GM04503 (cell line): ENCODE measurements at places on chromosomes 7 and 10.

DNA sequence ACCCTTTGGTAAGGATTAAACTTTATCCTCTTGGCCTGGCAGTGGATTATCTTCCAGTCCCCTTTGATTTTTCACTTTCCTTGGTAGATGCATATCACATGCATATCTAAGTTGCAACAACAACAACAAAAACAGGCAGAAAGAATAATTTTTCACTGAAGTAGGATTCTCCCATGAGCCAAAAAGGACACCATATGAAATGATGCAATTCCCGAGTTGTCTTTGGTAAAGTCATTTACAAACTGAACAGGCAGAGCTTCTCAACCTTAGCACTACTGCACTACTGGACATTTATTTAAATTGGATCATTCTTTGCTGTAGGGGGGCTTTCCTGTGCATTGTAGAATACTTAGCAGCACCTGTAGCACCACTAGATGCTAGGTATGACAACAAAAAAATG is 195.0 kb downstream of the RELN start:
- DNase-seq, result no peak

DNA sequence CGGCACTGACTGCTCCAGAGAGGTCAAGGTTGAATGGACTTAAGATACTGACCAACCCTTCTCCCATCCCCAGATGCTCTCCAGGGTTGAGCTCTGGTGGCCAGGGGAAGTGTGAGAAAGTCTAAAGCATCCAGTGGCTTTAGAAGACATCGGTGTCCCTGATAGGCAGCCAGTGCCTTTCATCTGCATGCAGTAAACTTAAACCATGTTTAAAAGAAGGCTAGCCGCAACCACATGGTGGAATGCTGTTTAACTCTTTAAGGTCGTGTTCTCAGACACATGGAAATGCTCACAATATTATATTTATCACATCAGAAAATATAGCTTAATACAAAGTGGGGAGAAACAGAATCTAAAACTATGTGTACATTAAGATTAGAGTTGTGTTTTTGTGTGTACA is 137.0 kb downstream of the CNNM2 start:
- DNase-seq, result no peak

DNA sequence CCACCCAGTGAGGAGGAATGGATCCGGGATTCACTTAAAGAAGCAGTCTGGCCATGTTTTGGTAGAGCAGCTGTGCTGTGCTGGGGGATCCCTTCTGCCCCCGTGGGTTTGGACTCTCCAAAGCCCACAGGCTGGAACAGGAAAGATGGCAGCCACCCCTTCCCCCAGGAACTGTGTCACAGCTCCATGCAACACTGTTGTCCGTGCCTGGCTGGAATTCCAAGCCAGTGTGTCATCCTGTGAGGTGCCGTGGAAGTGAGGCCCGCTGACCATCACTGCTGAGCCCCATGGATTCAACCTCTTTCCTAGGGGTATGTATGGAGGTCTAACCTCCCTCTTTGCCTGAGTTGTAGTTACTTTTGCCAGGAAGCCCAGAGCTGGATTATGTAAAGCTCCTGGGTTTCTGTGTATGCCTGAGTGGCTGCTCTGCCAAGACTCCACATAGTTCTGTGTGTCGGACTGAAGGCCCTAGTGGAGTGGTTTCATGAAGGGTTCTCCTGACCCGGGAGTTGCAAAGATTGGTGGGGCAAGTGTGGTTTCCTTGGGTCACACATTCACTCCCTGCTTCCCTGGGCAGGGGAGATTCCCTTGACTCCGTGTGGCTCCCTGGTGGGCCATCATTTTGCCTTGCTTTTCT is 35.1 kb upstream of the PCGF5 start:
- no peak for DNase-seq

DNA sequence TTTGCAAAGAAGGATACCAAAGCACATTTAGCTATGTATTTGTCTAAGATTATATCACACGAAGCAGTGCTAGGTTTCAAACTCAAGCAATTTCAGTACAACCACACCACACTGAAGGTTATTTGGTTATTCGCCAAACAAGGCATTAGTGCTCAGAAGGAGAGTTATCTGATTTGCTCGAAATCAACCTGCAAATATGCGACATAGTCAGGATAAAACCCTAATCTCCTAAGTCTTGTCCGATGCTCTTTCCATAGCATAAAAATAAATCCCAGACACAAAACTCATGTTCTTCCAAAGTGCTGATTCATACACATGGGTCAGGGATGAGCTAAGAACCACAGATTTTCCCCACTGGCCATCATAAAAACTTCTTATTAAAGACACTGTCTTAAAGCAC is 1288.0 kb upstream of the SORCS1 start:
- peak; percentile 8 for DNase-seq

GRCh38 chr10:127242914-127243313 is 46.5 kb upstream of the INSYN2A start:
- DNase-seq, result no peak

GRCh38 chr10:119112056-119112455 is 8.1 kb downstream of the DENND10 start:
- DNase-seq, result peak; percentile 63

DNA sequence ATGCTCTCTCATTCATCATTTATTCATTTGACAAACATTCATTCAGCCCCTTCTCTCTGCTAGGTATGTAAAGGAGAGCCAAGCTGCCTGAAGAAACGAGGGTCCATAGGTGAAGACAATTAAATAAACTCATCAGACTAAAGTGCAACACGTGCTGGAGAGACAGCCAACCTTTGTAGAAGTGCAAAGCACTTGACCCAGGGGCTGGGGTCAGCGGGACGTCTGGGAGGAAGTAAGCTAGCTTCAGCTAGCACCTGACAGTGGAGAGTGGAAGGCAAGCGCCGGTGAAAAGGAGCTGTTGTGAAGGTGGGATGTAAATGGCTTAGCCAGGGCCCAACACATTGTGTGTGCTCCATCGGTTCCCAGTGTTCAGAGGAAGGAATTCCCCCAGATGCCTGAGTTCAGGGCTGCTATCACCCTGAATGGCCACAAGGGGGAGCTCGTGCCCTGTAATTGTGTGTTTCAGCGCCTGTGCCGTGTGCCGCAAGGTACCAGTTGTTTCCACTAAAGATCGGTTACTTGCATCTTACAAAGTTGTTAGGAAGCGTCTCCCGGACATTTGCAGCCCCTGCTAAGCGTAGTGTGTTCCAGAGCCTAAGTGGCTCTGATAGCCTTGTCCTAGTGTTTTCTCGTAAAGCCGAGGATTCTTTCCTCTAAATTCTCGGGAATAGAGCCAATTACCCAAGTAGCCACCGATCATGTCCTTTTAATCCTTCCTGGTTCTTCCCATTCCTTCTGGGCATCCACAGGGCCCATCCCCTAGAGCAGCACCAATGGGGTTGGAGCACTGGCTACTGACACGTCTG is 30.6 kb downstream of the TLX1 start:
- no peak for DNase-seq

GRCh38 chr7:101271021-101271420 is 26.1 kb upstream of the FIS1 start:
- DNase-seq, result no peak

DNA sequence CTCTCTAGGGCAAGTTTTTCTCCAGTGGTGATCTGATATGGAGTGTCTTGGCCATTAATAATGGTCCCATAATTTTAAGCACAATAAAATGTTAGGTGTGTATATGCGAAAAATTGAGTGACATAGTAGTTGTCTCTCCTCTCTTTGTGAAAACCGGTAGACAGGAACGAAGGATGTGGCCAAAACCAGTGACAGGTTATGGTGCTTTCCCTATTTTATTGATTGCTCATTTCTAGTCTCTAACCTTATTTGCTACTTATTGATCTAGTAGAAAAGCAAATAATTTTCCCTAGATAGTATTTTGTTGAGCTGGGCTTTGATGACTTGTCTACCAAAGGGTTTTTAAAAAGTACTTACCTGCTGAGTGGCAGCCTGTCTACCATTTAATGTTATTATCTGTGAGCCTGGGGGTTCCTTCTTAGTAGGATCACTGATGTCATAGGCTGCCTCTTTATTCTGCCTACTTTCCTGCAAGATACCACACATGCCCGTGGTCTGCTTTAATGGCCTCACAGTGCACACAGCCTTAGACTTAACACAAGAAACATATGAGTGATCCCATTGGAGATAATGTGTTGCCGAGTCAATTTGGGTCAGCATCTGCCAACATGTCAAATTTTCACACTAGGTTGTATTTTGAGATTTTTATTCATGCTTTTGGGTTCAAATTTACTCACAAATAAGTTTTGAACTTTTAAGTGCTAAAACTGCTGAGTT is 100.0 kb downstream of the AUTS2 start:
- no peak for DNase-seq
